Fibroblast of skin of left quadriceps (primary cell): ENCODE measurements at places on chromosomes 4 and X.

DNA sequence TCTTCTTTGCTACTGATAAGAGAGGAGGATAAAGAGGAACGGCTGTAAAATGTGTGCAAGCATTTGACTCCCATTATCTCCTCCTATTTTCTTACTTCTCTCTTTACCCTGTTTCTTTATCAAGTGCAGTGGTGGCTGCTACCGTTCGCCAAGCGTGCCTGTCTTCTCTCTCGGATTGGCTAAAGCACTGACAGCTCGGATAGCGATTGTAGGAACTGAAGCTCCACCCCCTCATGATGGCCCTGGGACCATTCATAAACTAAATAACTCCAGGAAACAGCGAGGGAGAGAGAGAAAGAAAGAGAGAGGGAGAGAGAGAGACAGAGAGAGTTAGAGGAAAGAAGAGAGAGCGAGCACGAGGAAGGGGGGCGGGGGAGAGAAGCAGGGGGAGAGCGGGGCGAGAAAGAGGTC lies 305 bp upstream of the MAB21L2 start:
- peak; percentile 37 for DNase-seq

GRCh38 chr4:82373486-82373815 lies 340 bp downstream of the HNRNPD start:
- no peak for DNase-seq

GRCh38 chrX:129653181-129653970 lies 1.4 kb downstream of the APLN start:
- no peak for DNase-seq

GRCh38 chrX:39857780-39858179 lies 240.0 kb downstream of the BCOR start:
- no peak for DNase-seq

DNA sequence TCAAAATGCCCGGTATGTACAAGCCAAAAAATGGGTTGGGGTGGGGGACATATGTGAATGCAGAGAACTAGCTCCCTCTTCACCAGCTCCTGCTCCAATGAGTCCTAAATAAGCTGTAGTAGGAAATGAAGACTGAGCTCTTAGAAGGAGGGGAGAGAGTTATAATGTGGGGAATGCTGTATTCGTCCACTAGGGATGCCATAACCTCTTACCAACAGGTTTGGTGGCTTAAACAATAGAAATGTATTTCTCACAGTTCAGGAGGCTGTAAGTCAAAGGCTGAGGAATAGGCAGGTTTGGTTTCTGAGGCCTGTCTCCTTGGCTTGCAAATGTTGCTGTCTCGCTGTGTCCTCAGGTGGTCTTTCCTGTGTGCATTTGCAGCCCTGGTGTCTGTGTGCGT lies 4.4 kb upstream of the INPP4B start:
- no peak for DNase-seq

DNA sequence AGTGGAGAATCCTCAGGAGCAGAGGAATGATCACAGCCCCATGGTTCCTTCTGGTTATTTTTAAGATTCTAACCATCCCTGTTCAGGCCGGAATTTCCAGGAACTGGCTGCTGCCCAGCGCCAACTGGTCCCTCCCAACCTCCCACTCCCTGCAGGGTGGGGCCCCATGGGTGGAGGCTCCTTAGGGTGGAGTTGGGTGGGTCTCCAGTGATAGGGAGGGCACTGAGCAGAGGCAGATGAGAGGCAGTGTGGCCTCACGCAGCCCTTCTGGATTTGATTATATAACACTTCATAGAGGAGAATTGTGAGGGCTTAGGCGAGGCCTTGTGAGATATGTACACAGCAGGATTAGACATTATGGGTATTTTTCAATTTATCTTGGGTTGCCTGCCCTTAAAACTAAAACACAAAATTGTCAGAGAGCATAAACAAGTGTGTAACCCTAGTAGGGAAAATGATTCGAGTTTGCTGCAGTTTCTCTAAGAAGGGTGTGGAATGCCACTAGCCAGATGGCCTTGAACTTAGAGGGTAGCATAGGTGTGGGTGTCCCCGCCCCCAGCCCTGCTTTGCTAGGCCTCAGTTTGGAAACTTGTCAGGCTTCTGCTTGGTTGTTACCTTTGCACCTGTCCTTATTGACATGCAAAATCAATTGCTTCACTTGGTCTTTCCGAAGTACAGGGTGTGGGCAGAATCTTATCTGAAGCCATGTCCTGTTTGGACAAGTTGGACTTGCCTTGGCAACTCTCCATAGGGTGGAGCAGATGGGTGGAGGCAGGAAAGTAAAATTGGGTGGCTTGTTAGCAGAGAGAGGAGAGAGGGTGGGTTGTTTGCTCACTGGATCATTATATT lies 9.4 kb downstream of the KLF3 start:
- no peak for DNase-seq

DNA sequence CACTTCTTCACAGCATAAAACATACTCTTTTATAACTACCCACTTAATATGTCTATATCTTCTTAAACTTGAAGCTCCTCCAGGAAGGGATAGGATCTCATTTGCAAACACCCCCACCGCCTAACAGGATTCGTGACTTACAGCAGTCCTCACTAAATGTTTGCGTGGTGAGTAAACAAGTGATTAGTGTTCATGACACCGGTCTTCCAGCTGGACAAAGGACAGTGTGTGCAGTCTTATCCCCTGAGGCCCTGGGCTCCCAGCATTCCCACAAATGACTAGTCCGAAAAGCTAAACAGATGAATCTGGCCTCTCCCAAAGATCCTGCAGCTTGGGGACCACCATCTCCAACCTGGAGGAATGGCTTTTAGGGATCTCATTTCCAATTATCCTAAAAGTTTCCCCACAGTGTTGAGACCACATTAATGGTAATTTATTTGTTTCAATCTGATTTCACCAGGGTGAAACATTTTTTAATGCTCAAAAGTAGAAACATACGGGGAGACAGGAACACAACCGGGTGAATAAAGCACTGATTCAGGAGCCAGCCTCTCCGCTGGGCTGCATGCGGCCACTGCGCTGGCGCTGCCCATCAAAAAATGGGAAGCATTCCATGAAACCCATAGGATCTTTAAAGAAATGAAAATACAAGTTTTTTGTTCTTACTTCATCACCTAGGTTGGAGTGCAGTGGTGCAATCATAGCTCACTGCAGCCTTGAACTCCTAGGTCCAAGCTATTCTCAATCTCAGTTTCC lies 69.2 kb downstream of the HADH start:
- no peak for DNase-seq

DNA sequence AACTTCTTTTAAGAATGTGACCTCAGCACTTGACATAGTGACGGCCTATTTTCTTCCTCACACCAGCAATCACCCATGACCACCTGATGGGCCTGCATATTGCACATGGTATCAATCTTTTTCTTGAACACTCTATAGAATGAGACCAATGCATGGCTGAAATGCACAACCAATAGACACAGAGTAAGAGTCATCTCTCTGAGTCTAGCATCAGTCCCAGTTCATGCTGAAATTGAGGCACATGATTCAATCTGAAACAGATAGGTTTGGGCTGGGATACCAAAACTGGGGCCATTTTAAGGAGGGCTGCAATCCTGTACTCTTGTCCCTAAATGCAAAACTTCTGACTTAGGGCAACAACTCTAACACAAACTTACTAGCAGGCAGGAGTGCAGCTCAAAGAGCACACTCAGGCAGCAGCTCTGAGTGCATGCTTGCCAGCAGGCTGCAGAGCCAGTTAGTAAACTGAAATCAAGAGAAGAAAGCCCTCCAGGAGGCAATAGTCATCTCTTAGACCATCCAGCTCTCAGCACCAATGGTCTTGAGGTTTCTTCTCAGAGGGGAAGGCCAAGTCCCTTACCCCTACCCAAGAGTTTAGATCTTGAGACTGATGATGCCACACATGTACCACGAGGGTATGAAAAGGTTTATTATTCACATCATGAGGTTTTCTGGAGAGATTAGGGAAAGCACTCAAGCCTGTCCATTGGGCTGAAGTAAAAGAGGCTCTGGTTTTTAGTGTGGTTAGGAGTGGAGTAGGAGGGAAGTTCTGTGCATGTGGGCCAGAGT lies 24.7 kb upstream of the GPR101 start:
- no peak for DNase-seq

GRCh38 chr4:188767496-188767895 lies 628.3 kb downstream of the TRIML1 start:
- no peak for DNase-seq

GRCh38 chr4:19944806-19945205 lies 306.9 kb upstream of the SLIT2 start:
- no peak for DNase-seq

- DNase-seq: no peak
These were observed 8.0 kb downstream of the CLDN2 start for GRCh38 chrX:106928227-106928626.

DNA sequence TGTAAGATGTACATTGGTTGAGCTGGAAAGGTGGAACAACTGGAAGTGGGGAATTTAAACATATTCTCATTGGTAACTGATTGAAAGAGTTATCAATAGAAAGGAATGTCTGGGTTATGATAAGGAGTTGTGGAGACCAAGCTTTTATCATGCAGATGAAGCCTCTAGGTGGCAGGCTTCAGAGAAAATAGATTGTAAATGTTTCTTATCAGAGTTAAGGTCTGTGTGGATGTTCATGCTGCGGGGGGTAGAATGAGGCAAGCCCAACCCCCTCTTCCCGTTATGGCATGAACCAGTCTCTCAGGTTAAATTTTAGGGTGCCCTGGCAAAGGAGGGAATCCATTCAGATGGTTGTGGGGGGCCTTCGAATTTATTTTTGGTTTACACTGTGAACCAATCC lies 16.0 kb downstream of the ARSD start:
- no peak for DNase-seq

GRCh38 chrX:153686711-153687110 lies 1.0 kb upstream of the SLC6A8 start:
- no peak for DNase-seq

DNA sequence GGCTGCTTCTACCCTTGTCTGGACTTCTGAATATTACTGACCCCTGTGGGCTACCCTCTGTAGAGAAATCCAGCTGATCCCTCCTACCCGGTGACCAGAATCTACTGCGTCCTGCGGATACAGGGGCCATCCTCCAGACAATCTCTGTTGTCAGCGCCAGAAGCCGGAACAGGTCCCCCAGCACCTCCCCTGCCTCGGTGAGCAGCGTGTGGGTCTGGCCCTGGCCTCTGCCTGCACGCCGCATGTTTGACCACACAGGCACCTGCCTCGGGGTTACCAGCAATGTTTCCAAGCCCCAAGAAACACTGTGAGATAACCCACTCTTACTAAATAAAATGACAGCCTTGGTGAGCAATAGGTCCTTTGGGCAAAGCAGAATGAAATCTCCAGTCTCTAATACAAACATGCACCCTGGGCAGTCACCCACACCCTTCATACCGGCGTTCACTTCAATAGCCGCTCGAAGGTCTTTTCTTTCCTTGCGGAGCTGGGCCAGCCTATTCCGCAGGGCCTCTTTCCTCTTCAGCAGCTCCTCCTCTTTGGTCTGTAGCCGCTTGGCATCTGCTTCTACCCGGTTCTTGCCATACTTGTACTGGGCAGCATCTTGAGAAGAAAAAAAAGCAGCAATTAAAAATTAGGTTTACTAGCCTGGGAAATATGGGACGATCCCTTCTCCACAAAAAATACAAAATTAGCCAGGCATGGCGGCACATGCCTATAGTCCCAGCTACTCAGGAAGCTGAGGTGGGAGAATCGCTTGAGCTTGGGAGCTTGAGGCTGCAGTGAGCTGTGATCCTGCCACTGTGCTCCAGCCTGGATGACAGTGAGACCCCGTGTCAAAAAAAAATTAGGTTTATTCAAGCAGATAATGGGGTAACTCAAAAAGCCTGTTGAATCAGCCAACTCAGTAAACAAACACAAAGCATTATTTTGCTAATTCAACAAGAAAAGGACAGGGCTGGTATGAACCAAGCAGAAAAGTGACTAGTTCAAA lies 165.1 kb downstream of the AFAP1 start:
- DNase-seq: no peak

DNA sequence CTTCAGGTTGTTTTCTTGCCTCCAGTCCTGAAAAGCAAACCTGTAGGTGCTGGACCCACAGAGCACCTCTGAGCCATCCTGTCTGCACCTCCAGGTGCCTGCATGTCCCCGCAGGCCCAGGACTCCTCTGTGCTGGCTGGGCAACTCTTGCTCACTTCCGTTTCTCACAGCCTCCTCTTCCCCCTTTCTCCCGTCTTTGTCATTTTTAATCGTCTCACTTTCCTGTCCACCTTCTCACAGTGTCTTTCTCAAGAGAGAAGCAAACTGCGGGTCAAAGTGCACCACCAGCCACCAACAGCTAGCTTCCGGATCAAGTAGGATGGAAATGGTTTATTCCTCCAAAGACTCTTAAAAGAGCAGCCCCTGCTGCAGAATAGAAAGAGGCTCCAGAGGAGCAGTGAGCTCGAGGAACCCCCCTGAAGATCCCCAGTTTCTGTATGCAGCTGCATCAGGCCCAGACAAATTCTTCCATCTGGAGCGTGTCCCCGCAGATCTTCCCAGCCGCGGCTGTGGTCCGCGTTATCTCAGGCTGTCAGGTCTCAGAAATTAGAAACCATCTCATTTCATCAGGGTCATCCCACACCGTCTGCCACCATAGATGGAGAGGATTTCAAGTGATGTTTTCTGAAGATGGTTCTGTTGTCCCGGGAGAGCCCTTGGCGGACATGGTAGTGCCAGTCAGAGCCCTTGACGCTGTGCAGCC lies 87.7 kb downstream of the FHDC1 start:
- no peak for DNase-seq

DNA sequence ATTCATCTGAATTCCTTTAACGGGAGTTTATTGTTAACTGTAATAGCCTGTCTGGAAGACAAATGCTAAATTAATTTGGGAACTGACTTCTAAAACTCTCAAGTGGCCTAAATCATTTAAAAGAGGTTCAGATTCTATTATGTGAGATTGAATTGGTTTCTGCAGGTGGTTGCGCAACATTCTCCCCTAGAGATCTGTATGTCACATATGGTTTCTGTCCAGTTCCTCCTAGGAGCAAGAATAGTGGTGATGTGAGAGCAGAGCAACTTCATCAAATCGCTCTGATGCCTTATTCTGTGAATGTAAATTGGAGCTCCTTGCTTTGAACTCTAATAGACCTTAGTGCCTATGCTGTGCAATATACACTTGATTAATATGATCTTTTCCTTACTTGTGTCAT lies 144.6 kb upstream of the GPR101 start:
- no peak for DNase-seq

DNA sequence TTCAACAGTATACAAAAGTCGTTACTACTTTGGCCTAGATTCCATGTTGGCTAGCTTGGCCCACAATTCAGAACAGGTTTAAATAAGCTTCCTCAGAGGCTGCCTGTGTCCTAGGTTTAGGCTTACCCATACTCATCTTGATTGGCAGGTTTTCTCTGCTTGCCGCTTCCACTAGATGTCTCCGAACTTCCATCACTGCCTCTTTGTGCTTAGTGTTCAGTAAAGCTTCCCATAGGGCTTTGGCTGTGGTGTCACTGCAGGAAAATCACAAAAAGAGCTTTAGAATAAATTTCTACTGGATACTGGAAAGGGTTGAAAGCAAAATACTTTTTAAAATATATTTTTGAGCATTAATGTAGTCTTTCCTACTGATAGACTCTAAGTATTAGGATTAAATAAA lies 52.4 kb downstream of the SCFD2 start:
- DNase-seq: no peak

DNA sequence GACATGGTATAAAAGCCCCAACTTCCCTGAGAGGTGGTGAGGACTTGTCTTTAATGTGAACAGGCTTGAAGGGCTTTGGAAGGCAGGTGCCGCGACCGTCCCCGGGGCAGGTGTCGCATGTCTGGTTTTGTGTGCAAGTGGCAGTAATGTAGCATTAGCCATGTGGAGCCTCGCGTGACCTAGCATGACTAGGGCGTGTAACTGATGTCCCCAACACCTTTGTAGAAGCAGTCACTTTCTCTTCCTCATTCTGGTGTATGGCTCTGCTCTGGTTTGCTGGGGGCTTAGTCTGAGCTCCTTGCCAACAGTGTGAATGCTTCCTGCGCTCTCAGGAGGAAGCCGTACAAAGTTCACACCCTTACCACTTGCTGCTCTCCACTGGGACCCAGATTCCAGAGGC lies 145.7 kb downstream of the AMMECR1 start:
- DNase-seq: no peak
